NCI-H446 (cell line): ENCODE measurements at places on chromosomes 12 and 14.
A peak's percentile ranks its signal among the peaks of the same experiment; 100 is the strongest.

GRCh38 chr12:27619308-27619707 lies 76.9 kb upstream of the REP15 start:
- DNase-seq = no peak

DNA sequence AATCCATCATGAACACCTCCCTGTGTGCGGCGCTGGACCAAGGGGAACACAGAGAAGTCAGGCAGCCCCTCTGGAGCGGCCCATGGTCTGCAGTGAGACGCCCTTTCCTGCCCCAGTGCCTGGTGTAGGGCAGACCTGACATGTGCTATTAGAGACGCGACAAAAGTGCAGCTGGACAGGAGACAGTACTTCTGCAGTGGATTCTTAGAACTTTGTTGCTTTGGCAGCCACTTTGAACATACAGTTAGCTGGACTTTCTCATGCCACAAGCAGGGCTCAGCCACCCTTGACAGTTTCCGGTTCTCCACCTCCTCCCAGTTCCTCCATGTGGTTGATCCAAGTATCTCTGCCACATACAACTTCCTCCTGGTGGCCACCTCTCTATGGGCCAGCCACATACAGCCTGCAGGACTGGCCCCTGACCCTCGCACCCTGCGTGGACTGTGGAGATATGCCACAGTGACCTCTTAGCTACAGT lies 45.9 kb downstream of the LGMN start:
- DNase-seq = no peak

- no peak for DNase-seq
Observed at GRCh38 chr12:6823182-6824084, 1.8 kb downstream of the GPR162 start.

GRCh38 chr14:84927096-84927827 lies 602.7 kb upstream of the FLRT2 start:
- DNase-seq = no peak

GRCh38 chr12:49902399-49903350 lies 1.0 kb downstream of the FAIM2 start:
- no peak for DNase-seq

- DNase-seq = no peak
Observed at GRCh38 chr14:30988509-30988908, 36.9 kb upstream of the AP4S1 start.

DNA sequence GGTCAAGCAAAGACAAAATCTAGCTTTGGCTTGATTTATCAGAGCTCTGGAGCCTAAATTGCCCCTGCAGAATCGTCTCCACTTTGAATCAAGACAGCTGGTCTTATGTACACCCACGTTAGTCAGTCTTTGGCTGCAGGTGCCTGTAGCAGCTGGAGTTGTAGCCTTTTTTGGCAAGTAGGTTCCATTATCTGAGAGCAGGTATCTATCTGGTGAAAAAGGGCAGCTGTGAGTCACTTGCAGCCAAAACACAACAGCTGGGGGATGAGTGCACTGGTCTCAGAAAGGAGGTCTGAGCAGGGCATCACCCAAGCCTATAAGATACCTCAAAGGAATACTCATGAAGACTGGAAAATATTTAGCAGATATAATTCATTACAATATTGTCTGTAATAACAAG lies 43.6 kb upstream of the KCNH5 start:
- DNase-seq = no peak

DNA sequence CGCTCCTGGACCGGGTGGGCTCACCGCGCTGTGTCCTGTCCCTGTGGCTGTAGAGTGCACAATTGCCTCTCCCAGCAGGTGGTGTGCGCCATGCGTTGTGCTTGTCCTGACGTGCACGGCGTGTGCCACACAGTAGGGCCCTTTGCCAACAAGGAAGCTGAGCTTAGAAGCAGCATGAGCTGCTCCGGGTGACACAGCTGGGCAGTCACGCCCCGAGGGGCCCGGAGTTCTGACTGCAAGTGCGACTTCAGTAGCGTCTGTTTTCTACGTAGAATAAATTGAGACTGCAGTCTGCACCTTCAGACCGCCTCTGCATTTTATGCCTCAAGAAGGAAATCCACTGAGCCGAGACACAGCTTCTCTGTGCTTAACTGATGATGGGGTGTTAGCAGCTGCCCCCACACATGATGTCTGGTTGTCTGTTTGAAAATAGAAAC lies 81.6 kb downstream of the ADGRD1 start:
- DNase-seq = no peak

- no peak for DNase-seq
Observed at GRCh38 chr12:22334410-22335100, at the start of gene ST8SIA1. TSS of gene ST8SIA1 (minus strand) at chr12:22334707. CDS start at chr12:22334232, 475 bp downstream.

DNA sequence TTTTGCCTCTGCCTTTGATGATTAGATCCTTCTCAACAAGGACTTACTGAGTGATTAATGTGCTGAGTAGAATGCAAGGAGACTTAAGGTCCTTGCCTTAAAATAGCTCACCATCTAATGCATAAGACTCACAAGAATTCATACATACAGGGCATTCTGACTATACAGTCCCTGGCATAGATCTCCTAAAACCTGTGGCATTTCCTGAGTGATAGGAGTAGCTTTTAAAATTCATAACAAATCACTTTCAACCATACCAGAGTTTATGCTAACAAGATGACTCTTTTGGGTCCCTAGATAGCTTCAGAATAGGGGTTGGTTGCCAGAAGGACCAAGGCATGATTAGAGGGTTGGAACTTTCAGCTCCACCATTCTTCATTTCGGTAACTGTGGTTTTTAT lies 48.8 kb downstream of the STXBP6 start:
- no peak for DNase-seq

DNA sequence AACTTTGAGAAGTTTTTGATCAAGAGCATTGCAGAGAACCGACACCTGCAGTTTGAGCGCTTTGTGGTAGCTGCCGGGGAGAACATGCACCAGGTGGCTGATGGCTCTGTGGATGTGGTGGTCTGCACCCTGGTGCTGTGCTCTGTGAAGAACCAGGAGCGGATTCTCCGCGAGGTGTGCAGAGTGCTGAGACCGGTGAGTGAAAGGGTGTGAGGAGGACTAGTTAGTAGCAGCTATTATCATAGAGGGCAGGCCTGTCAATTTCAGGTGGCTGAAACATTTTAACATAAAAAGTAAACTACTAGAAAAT lies 27.0 kb upstream of the HIGD1C start:
- DNase-seq = no peak

DNA sequence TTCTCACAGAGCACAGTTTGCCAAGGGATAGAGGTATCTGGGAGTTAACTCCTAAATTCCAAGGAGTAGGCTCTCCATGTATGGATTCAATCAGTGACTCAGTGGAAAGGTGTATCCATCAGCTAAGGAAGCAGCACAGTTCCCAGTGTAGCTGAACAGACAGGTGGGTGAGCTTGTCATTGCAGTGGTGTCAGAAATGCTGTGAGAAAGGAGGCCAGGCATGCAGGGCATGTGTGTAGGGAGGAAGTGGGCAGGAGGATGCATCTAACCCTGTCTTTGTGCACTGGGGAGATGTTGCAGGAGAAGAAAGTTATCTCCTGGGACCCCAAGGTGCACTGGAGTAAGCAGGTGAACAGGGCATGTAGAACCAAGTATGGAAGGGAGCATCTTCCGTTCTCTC lies 539.0 kb downstream of the VRK1 start:
- no peak for DNase-seq

DNA sequence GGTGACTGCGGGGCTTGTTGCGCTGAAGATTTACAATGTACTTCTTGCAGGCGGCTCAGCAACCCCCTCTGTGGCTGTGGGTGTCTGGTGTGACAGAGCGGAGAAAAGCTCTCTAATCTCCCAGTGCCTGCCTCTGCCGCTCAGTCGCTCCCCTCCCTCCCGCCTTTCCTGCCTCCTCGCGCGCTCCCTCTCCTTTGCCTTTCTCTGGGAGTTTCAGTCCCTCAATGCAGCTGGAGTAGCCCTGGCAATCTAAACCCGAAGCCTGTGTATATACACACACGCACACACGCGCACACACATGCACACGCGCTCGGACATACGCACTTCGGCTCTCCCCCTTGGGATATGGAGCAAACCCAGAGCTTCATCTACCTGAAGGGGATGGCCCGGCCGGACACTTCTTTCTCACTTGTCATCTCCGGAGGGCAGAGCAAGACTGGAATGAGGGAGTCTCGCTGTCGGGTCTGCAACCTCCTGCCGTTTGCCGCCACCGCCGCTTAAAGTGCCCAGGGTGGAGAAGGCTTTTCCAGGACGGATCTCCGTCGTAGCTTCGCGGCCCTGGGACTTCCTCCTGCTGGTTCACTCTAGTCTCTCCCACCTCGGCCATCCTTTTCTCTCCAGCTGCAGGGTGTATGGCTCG lies 599 bp upstream of the TRHDE start:
- DNase-seq = no peak

GRCh38 chr12:52692254-52692653 lies 11.1 kb downstream of the KRT77 start:
- no peak for DNase-seq

DNA sequence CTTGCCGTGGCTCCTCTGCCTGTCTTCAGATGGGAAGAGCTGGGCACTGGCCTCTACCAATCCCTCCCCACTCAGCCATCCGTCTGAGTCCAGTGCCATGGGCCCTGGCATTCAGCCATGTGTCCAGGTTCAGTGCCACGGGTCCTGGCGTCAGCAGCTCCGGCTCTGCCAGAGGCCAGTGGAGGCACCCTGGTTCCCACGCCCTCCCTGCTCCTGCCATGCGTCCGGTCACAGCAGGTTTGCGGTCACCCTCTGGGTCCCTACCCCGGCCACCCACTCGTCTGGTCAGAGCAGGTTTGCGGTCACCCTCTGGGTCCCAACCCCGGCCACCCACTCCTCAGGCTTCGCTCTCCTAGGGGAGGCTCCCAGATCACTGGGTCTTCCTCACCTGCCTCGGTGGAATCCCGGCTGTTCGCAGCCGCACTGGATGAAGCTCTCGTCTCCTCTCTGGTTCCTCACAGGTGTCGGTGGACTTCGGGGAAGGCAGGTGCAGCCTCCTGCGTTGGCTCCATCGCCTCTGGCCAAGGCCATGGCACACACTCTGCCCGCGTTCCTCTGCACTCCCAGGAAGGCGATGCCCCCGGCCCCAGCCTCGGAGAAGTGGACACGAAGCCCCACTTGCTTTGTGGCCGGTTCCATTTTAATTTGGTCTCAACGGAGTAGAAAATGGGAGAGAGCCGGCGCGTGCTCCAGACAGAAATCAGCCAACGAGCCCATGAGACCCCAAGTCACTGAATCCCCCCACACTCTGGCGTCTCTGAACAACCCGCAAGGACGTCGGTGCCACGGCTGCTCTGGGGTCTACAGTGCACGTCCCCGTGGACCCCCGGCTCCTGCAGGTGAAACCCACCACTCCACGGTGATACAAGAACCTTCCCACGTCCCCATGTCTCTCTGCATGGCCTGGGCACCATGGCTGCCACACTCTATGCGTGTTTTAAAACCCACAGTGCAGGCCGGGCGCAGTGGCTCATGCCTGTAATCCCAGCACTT lies 47.8 kb upstream of the FBRSL1 start:
- DNase-seq = no peak

GRCh38 chr12:9925705-9926393 lies 6.3 kb downstream of the CLEC2A start:
- peak; percentile 5 for DNase-seq

GRCh38 chr12:98492580-98493140 lies 22.7 kb upstream of the TMPO start:
- no peak for DNase-seq

DNA sequence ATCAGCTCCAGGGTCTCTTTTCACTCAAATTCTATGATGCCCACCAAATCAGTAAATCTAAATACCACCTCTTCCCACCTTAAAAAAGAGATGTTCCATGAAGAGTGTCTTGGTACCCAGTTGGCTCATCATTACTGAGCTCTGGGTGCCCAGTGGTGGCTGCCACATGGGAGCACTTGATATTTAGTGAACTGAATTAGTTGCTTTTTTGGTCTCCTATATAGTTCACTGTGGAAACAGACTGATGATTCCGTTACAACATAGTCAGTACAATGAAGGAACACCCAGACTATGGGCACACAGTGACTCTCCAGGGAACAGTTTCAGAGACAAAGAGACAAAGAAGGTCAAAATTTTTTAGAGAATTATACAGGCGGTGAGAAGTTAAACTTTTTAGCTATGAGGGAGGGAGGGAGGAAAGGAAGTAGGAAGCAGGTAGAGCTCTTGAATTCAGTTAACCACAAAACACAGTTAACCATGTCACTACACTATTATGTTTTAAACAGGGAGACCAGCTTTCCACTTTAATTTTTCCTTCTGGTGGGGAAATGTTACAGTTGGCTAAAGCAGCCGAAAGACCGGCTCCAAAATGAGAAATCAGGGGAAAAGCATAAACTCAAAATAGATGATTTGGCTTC lies 14.6 kb upstream of the YY1 start:
- no peak for DNase-seq

DNA sequence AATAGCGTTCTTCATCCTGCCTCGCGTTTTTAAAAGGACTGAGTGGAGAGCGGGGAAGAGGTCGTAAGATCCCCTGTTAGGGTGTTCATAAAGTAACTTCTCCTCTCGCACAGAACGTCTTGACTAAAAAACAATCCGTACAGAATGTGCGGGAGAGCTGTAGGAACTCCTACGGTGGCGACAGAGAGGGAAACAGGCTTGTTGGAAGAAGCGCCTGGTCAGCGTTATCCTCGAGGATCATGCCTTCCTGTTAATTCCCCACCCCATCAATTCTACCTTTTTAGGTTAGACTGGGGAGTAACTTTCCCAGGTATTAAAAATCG lies 399 bp upstream of the WASHC4 start:
- DNase-seq = peak; percentile 24

- DNase-seq = no peak
Observed at GRCh38 chr12:69423037-69423905, 46.9 kb upstream of the FRS2 start.

DNA sequence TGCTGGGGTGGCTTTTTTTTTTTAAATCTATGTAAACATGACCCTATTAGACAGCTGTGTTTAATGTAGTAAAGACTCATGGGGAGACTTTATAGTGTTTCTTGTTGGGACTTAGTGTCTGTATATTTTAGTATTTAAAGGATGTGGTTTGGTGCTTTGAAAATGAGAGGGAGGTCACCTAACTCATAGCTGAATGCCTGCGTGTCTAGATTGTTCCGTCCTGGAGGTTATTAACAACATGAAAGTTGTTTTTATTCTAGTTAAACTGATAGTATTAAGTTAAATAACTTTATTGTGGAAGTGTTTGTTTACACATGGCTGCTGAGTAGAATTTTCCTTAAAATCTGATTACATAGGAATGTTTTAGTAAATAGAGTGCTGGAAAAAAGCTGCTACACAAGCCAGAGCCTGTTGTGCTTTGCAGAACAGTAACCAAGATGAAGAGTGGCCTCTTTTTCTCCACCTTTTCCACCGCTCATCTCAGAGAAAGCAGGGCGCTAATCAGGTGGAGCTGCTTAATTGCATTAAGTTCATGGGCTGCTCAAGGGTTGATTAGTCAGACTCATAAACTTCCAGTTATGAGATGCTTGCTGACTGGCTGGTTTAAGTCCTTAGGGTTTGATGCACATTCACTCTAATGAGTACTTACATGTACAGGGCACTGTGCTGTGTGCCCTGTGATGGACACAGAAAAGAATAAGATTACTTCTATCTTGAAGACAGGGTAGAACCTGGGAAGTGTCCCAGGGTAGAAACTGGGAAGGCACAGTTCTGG lies 62.7 kb downstream of the FBXO34 start:
- DNase-seq = no peak

DNA sequence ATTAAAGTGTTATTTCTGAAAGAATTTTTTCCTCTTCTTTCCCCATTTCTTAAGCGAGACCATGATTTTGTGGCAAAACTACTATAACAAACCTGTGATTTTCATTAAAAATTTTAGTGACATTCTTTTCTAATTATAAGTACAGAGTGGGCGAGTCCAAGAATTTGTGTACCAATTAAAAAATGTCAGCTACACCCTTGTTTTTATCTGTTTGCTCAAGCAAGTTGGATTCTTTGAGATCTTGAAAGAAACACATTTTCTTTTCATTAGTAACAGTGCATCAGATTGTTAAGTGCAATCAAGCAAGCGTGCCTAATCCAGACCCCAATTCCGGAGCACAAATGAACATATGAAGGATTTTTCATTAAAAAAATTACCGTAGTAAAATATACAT lies 338.8 kb upstream of the DDHD1 start:
- DNase-seq = no peak
